LoVo (cell line): ENCODE measurements at places on chromosomes 11 and 22.

DNA sequence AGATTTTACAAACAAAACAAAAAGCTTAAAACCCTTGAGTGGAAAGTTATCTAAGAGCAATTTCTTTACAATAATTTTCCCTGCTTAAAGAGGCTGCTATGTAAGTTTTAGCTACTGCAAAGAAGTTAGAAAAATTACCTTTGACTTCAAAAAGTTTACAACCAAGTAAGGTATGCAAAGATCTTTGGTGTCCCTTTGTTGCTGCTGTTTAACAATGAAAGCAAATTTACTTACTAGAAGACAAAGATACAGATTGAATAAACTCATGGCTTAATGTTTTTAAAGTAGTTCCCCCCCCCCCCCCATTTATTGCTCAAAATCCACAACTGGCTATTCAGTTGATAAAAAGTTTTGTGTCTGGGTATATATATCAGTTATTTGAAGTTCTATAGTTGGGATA, 26.0 kb downstream of the TMEM123 start:
- no peak for DNase-seq

- no peak for DNase-seq
Measured at GRCh38 chr11:3954448-3955298, 99.2 kb downstream of the STIM1 start.

- DNase-seq: no peak
Measured at GRCh38 chr11:76701294-76702040, 30.9 kb upstream of the LRRC32 start.

- no peak for DNase-seq
Measured at GRCh38 chr22:25203082-25203481, 3.4 kb downstream of the CRYBB3 start.

- DNase-seq: no peak
Measured at GRCh38 chr22:41334951-41335635, 33.8 kb downstream of the ZC3H7B start.

DNA sequence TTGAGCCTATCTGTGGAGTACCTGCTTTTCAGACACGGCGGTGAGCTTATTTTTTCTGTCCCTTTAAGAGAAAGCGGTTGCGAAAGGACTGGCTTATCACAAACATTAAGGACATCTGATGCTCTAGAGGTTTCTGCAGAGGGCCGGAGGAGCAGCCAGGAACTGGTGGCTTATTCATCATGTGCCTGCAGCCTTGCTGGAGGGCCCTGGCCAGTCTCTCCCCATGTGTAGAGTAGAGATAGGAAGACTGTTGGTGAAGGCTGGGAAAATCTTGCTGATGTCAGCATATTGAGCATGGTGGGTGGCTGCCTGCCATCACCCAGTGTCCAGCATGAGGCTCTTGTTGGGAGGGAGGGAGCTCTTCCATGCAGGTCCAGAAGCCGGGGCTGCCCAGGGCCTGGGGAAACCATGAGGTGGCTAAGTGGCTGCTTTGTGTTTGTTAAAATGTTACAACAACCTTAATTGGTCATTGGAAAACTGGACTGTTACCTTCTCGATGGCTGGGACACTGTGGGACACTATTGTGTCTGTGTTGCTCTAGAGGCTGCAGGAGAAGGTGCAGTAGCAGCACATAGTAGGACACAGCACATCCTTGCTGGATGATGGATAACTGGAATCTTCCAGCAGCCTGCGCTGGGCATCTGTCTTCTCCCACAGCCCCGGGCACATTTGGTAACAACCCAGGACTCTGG, 54.3 kb downstream of the TSPAN18 start:
- no peak for DNase-seq

DNA sequence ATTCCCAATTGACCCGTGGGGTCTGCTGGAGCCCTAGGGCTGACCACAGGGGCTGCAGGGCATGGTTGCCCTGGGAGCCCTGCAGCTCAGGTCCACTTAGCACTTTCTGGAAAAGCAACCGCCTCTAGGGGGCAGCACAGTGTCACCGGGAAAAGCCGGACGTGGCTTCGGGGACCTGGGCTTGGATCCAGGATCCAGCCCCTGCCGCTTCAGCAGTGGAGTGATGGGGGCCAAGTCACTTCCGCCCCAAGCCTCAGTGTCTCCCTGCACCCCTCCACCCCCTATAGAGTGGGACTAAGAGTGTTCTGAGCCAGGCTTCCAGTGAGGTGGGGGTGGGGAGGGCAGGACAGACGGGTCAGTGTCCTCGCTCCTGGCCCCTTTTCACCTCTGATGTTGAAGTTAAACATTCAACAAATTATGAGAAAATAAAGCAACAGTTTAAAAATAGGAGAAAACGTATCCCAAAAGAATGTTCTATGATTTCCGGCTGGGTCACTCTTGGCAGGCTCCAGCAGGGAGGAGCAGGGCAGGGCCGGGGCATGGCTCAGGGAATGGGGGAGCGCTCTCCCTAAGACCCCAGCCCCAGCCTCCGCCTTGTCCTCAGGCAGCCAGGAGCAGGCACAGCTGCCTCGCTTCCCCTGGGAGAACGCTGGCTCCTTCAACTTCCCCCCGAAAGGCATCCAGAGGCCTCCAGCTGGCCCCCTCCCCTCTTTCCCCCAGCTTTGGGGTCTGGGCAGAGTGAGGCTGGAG, 96.5 kb upstream of the FGF3 start:
- DNase-seq: peak; percentile 80
